ENCODE measurements at places on chromosomes 6 and 20. TPM values are rescaled to one million over a fixed set of nuclear protein-coding genes. Genes with fewer than 3 reads are reported as not detected.

UBD gene
- total RNA-seq = 1.9 TPM

COL21A1 gene
- total RNA-seq = 147 TPM

RCAN2 gene
- 5.1 TPM for total RNA-seq

DNA sequence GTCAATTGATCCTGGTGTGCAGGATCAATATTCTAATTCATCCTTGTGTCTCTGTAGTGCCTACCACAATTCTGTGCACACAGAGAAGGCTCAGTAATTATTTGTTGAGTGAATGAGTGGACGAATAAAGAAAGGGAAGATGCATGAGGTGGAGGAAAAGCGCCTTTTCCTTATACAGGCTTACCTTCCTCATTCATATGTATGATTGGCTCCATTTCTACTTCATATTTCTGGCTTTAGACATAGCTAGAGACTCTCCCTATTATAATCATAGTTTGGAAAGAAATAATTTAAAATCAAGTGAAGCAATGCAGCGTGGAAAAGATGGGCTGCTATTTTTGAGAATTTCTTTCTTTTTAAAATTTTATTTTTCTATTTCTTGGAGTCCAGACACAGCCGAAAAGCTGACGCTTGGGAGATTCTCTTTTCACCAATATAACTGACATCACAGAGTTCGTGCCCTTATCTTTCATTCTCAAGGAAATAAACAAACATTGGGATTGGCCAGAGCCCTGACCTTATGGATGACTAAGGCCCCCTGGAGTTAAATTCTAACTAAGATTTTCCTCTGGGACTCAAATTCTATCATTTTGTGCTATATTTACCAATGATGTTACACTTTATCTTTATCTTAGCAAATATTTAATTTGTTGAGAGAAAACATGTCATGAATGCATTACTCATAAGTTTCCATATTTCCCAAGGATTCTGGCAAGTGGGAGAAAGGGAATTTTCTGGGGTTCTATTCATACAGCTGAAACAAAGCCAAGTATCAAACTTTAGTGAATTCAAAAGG lies 48.1 kb downstream of the PRL start:
- DNase-seq = no peak

TREM1 gene
- 1.7 TPM for total RNA-seq

DNA sequence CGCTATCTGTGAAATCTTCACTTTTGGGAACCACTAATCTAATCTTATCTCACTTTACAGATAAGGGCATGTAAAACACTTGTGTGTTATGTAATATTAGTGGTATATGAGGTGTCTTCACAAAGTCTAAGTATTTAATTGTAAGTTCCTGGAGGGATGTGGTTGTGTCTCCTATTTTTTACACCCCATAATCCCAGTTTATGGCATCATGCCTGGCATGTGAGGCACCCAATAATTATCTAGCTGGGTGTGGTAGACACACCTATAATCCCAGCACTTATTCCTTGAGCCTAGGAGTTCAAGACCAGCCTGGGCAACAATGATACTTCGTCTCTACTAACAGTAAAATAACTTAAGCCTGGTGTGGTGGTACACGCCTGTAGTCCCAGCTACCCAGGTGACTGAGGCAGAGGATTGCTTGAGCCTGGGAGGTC lies 16.5 kb upstream of the TBCC start:
- no peak for DNase-seq

- no peak for DNase-seq
Observed at GRCh38 chr6:108806665-108807064, 41.6 kb upstream of the ARMC2 start.

GRCh38 chr6:65014006-65014405 lies 693.0 kb downstream of the EYS start:
- peak; percentile 35 for DNase-seq

PDYN gene
- 1.4 TPM for total RNA-seq

DNA sequence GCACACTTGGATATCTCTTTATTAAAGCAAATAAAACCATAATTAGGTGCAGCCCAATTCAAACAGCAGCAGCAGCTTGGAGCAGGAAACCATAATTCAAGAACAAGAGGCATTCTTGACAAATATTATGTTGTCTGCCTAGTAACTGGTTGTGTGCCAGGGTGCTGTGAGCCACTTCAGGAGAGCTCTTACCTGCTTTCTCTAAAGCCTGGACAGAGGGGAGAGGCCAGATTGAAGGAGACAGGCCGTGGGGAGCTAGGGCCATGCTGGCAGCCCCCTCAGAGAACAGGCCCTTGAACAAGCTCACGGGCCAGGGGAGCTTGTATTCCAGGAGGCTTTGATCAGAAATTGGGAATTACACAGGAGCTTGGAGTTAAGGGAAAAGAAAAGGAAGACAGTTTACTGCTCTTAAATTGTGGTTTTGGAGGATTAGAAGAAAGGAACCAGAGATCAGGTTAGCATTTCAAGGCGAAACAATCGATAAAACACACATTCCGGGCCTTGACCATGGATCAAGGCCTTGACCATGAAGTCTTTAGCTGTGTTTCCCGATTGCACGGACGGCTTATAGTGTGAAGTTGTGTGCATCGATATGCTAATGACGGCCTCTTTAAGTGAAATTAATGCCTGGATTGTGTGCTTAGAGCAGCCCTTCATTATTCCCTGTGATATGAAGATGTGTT lies 69.8 kb upstream of the NKX2-2 start:
- no peak for DNase-seq

DNA sequence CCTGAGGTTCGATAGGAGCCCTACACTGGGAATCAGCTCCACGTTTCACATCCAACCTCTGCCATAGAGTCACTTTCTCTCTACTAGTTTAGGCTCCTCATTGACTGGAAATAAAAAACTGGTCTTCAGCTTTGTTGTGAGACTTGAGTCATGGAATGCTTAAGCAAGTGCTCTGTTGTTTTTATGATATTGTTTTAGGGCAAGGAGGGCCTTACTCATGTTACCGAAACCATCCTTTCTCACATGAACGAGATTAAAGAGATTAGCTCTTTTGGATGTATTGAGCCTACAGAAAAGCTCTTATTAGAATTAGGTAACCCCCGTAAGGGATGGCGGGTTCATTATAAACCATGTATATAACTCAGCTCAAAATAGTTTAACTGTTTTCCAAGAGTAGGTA lies 6.9 kb upstream of the MOCS1 start:
- DNase-seq = no peak

GRCh38 chr6:147958683-147959082 lies 384.0 kb upstream of the SASH1 start:
- no peak for DNase-seq

RRAGD gene
- 9.6 TPM for total RNA-seq

- peak; percentile 70 for DNase-seq
Observed at GRCh38 chr6:64330694-64331307, 695.2 kb downstream of the PHF3 start.

DNA sequence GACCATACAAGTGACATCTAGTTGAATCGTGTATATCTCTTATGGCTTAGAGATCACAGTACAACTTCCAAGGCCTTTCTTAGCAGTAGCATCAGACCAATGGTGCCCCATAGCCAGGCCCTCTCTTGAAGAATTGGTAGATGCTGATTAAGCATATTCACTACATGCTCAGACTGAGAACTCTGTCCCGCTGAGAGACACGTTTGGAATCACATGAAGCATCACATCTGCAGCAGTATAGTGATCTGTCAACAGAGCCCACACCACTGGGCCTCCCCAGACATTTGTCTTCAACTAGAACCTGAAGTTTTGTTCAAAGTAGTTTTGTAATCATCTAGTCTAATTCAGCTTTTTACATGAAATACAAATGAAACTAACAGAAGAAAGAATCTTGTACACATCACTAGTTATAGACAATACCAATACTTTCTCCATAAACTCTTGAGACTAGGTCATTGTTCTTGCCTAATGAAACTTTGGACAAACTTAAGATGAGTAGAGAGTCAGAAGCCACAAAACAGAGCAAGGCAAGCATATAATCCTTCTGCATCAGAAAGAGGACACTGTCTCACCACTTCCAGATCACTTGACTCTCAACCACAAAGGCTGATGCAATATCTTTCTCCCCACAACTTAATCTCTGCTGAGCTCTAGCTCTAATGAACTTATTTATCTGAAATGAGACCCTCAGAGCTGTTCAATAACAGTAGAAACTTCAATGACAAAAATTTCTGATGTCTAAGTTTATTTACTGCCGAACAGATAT lies 182.7 kb downstream of the TBX18 start:
- DNase-seq = peak; percentile 26

GRCh38 chr20:45484676-45485075 lies 15.1 kb downstream of the WFDC2 start:
- DNase-seq = no peak

DNA sequence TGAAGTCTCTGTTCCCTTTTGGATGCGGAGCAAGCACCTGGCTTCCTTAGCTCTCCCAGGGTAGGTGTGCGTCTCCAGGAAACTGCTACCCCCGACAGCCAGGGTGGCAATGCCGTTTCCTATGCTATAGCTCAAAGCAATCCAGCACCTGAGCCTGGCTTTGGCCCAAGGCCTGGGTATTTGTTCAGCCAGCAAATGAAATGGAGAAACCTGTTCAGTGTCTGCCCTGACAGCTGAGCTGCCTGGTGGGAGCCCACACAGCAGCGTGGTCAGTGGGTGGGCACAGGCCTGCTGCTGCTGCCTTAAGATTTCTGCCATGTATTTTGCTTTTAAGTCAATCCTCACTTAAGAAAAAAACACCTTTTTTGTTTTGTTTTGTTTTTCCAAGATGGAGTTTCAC lies 13.7 kb downstream of the SPATA2 start:
- DNase-seq = no peak

HSPA1B gene
- total RNA-seq = 37.3 TPM

MLN gene
- total RNA-seq = not detected

DNA sequence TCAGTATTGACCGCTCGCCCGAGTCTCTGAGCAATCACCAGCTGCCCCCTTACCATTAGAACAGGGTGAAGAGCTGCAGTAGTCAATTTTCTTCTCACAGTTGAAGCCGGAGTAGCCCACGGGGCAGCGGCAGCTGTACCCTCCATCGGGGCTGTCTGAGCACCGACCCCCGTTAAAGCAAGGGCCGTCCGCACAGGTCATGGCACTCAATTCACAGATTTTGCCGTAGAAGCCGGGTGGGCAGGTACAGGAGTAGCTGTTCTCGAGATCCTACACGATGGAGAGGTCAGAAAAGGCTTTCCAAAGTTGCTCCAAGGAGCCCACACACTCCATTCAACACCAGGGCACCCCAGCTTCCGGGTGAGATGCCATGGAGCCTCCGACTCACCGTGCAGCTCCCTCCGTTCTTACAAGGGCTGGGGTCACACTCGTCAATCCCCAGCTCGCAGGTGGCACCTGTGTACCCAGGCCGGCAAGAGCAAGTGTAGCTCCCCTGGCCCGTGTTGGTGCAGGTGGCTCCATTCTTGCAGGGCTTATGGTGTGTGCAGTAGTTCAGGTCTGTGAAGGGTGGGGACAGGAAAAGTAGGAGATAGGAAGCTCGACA lies 5.9 kb downstream of the DLL1 start:
- DNase-seq = no peak

MYH7B gene
- not detected for total RNA-seq

DNA sequence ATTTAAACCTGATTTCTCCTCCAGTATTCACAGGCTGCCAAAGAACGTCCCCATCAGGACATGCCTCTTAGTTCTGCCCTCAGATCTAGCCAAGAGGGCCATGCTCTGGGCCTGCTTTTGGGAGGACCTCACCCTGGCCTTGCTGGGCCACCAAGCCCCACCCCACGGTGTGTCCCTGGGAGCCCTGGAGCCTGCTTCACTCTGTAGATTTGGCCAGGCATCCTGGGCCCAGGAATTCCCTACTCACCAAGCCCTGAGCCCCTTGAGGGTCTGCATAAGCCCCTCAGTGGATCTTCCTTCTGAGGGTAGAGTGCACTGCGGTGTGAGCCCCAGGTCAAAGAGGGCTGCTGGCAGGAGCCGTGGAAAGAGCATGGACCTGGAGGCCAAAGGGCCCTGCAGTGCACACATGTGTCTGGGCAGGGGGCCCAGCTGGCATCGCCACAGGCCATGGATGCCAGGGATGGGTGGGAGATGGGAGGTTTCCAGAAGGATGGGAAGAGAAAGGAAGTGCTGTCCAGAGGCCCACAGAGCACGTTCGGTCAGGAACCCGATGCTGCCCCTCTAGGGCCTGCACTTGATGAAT lies 98.0 kb downstream of the DACT2 start:
- DNase-seq = no peak

- peak; percentile 56 for DNase-seq
Observed at GRCh38 chr6:14841901-14842421, 403.9 kb upstream of the JARID2 start.

DNA sequence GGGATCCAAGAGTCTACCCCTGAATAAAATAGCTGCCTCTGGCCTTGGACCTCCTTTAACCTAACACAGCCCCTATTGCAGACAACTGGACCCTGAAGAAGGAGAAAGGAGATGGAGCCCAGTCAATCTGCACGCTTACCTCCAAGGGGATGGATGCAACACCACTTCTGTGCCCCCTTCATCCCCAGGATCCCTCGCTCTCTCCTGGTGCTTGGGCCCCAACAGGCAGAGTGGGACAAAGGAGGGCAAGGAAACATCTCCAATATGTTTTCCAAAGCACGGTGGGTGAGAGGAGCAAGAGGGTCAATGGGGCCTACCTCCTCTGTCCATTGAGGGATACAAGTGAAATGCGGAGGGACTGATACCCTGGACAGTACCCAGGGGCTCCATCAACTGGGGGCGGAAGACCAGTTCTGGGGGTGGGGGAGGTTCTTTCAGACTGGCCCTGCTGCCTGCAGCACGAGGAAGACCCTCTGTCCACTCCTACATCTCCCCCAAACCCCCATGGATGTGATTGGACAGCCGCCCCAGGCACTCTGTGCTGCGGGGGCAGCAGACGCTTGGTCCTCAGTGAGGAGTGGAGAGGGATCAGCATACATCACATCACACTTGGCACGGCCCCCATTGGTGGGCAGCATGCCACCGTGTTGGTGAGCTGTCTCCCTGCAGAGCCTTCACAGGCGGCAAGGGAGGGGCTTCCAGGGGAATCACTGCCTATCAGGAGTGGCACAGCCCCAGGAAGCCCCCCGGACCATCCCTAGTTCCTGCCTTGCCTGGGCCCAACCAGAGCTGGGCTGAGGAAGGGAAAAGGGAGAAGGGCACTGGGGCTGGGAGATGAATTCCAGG lies 70.6 kb downstream of the MRPL14 start:
- peak; percentile 91 for DNase-seq

- DNase-seq = no peak
Observed at GRCh38 chr6:91340896-91341395, 754.1 kb upstream of the MAP3K7 start.

DNA sequence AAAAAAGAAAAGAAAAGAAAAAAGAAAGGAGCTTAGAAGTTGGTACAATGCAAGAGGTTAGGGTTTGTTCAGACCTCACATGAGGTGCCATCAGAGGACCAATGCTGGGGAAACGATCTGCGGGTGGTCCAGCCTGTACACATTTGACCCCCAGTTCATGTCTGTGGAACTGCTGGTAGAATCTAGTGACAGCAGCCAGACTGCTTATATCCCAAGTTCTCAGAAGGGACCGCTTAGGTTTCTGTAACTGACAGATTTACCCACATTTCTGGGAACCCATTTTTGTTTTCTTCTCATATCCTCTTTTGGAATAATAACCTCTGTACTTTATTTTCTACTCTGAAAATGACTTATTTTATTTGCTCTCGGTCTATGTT lies 4.7 kb downstream of the PPP1R18 start:
- peak; percentile 20 for DNase-seq
